ENCODE measurements at places on chromosomes 2 and 18. TPM values are rescaled to one million over a fixed set of nuclear protein-coding genes. Genes with fewer than 3 reads are reported as not detected.
A peak's percentile ranks its signal among the peaks of the same experiment; 100 is the strongest.

DNA sequence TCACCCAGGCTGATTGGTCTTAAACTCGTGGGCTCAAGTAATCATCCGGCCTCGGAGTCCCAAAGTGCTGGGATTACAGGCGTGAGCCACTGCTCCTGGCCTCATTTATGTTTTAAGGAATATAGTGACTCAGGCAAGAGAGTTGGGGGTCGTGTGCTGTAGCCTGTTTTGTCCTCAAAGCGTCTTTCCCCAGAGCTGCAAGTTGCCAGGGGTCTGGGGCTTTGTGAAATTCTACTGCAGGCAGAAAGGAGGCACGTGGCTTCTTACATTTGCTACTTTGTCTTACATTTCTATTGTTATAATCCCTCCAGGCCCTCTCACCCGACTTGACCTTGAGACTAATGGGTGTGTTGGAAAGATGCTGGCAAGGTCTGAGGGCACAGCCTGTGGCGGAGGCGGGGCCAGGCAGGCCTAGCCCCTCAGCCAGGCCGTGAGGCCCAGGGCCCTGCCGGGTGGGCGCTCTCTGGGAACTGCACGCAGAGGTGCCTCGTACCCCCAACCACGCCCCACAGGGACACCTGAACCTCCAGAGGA lies 85.8 kb upstream of the NDUFV2 start:
- no peak for DNase-seq

Gene LOXL3
- total RNA-seq: 8.0 TPM

Gene ADRA2B
- total RNA-seq: 0.67 TPM

GRCh38 chr18:53909668-53910067 lies 314.8 kb downstream of the MBD2 start:
- DNase-seq: no peak

Gene SNORC
- 9.7 TPM for total RNA-seq

- peak; percentile 42 for DNase-seq
Observed at GRCh38 chr2:113876503-113877387, 13.1 kb upstream of the ACTR3 start.

Gene ABCG5
- 7.1 TPM for total RNA-seq

- no peak for DNase-seq
Observed at GRCh38 chr2:136375017-136375901, 257.3 kb upstream of the CXCR4 start.

DNA sequence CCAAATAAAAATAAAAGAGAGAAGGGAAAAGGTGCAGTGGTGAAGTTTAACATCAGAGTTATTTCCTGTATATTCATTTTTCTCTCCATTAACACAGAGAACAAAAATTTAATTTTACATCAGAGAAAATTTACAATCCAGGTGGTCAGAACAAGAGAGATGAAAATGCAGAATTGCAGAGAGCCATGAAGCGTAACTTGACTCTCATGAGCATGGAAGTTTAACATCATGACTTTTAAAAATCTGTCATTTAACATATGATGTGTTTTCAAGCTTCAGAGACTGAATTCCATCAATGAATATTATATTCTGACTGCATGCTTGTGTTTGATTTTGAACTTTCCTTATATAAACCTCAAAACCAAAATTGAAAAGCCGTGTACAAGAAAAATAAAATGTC lies 79.3 kb upstream of the ZNF397 start:
- no peak for DNase-seq

GRCh38 chr2:69493268-69493667 lies 56.0 kb upstream of the NFU1 start:
- DNase-seq: peak; percentile 54

GRCh38 chr2:165369131-165369897 lies 100.2 kb upstream of the CSRNP3 start:
- DNase-seq: peak; percentile 48

Gene DNAH6
- total RNA-seq: 4.2 TPM

DNA sequence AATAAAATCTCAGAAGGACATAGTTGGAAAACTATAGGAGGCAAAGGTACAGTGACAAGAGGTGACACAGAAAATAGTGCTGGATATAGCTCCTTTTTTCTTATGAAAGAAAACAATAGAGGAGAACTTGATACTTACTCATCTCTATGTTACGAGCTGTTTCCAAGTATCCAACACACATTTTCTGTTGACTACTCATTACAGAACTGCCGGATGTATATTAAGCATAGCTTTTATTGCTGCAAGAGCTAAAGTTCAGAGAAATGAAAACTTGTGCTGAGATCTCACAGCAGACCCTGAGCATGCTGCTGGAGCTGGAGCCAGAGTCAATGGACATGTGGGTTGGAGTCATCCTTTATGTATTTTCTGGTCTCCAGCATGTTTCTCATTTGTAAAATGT lies 210.0 kb upstream of the NT5C1B start:
- DNase-seq: no peak

GRCh38 chr2:38485734-38486133 lies 108.7 kb upstream of the ATL2 start:
- no peak for DNase-seq

GRCh38 chr18:78699499-78699898 lies 280.1 kb upstream of the SALL3 start:
- DNase-seq: no peak

DNA sequence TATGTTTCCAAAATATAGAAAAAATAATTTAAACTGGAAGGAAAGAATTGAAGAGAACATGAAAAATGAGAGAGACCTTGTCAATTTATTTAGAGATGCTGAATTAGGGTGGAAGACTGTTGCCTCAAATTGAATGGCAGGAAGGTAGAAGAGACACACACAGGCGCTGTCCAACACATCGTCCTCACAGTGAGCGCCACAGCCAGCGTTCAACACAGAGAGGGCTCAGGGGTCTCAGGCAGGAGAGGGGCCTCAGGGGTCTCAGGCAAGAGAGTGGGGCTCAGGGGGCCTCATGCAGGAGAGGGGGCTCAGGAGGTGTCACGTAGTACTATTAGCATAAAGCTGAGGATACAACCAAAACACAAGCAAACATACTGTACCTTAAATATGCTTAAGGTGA lies 65.7 kb downstream of the TMEM18 start:
- DNase-seq: peak; percentile 6

GRCh38 chr2:166127217-166128155 lies at the start of gene SCN1A:
Gene SCN1A (minus strand): TSS chr2:166128020. CDS start chr2:166073621, 54,399 bp downstream.
- no peak for DNase-seq

- no peak for DNase-seq
Observed at GRCh38 chr18:8752329-8752728, 47.0 kb downstream of the MTCL1 start.

DNA sequence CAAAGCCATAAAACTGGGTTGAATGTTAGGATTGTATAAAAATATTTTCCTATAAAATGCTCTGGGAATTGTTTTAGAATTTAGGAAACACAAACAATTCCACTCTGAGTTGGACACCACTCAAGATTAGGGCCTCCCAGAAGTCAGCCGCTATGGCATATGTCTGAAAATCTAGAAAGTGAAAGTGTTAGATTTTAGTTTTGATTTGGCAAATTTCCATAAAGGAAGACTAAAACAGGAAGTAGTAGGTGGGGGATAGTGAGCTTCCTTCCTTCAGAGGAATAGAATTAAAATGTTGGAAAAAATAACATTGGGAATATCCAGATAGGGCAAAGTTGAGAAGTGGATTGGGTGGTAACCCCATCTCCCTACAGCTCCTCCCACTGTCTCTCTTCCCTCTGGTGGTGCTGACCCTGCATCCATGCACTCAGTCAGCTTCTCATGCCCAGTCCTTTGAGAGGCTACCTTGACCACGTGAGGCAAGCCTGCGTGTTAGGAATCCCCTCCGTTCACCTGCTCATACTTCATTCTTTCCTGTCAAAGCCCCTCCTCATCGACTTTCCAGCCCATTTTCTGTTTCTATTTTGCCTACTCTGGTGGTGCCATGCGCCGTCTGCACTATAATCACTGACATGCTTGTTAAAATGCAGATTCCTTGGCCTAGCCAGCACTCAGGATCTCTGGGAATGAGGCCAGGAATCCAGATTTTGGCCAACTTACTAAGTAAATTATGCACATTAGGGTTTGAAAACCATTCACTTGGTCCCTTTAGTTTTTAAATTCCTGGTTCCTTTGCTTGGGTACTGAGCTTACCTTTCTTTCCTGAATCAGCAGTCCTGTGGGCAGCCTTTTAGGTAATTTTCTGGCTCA lies 83.5 kb downstream of the POLE4 start:
- DNase-seq: no peak

Gene POU3F3
- total RNA-seq: 0.40 TPM

DNA sequence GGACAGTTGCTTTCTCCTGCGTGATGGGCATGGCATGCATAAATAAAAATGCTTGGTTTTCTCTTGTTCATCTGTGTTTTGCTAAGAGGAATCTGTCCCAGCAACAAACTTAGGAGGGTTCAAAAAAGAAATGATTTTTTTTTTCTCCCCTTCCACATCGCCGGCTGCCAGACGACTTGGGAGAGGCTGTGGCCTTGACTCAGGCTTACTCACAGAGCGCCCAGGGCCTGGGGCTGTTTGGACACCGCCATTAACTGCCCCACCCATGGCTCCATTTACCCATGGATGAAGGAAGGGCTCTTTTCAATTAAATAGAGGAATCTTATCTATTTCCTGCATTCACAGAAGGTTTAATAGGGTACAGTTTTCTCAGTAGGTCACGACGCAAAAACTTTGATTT lies 22.3 kb upstream of the SERPINB5 start:
- no peak for DNase-seq

- DNase-seq: no peak
Observed at GRCh38 chr2:23803264-23803964, 123.5 kb downstream of the ATAD2B start.

DNA sequence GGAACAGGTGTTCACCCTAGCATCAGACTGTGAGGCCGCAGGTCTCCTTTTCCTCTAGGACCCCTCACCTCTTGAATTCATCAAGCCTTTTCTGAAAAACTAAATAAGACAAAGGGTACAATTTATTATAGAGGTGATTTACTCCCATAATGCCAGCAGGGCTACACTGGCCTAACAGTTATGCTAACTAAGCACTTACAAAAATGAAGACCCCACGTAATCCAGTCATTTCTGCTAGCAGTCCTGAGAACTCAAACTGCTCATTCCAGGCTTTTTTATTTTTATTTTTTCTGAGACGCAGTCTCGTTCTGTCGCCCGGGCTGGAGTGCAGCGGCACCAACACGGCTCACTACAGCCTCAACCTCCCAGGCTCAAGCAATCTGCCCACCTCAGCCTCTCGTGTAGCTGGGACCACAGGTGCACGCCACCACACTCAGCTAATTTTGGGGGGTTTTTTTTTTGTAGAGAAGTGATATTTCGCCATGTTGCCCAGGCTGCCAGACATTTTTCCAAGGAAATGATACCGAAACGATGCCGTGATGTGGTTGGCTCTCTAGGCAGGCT lies 14.2 kb downstream of the CAPG start:
- DNase-seq: peak; percentile 17

- no peak for DNase-seq
Observed at GRCh38 chr2:85975581-85975980, 86.8 kb upstream of the ST3GAL5 start.

Gene FAM161A
- 1.5 TPM for total RNA-seq

DNA sequence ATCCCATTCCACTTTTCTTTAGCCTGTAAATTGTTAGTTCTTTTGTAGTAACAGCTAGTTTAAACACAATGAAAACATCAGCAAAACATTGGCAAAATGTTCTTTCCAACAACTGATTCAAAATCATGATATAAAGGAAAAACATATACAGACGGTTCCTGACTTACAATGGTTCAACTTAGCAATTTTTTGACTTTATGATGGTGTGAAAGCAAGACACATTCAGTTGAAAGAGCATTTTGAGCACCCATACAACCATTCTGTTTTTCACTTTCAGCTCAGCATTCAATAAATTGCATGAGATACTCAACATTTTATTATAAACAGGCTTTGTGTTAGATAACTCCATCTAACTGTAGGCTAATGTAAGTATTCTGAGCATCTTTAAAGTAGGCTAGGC lies 185.1 kb downstream of the NOL4 start:
- DNase-seq: no peak

Gene FKBP1B
- 9.4 TPM for total RNA-seq

DNA sequence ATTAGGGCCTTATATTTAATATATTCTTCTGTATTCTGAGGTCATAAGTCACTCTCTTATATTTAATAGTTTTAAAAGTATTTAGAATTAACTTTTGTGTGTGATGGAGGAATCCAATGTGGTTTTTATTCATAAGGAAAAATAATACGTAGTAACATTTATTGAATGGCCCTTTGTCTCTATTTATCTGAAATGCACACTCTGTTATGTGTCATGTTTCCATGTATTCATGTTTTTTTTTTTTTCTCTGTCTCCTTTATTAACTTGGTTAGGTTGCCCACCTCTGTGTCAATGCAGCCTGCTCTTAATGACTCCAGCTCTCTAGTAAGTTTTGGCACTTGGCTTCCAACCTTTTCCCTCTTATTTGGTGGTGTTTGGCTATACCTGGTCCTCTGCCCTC lies 33.8 kb downstream of the RNF144A start:
- no peak for DNase-seq

DNA sequence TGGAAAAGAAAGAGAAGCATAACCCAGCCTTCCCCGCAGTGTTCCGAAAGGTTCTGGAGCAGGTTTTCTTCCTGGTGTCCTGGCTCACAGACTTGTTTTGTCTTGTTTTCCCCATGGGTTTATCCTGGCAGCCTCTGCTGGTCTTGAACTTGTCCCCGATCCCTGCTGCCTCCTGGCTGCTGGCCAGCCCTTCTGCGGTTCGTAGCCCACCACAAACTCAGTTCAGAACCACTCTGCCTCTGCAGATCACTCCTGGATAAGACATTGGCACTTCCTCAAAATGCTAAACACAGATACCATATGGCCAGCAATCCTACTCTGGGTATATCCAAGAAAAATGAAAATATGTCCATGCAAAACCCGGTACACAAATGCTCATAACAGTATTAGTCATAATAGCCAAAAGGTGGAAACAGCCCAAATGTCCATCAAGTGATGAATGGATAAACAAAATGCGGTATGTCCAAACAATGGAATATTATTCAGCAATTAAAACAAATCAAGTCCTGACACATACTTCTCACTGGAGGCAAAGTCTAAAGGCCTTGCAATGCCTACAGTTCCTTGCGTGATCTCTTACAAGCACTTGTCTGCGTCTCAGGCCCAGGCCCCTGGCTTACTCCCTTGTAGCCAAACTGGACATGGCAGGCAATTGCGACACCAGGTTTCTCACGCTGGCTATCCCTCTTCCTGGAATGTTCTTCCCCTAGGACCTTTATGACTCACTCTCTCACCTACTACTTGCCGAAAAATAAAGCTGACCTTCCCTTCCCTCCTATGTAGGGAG lies 28.0 kb upstream of the ARHGEF4 start:
- DNase-seq: no peak

GRCh38 chr18:36034299-36034895 lies 33.0 kb downstream of the RPRD1A start:
- no peak for DNase-seq

Gene UGT1A10
- 19.0 TPM for total RNA-seq

Gene SH2D6
- 13.5 TPM for total RNA-seq

Gene B4GALT6
- 5.2 TPM for total RNA-seq
